ENCODE measurements at places on chromosomes 1 and 21.

- peak; percentile 32 for DNase-seq
Measured at GRCh38 chr1:26537951-26538352, 8.4 kb downstream of the RPS6KA1 start.

DNA sequence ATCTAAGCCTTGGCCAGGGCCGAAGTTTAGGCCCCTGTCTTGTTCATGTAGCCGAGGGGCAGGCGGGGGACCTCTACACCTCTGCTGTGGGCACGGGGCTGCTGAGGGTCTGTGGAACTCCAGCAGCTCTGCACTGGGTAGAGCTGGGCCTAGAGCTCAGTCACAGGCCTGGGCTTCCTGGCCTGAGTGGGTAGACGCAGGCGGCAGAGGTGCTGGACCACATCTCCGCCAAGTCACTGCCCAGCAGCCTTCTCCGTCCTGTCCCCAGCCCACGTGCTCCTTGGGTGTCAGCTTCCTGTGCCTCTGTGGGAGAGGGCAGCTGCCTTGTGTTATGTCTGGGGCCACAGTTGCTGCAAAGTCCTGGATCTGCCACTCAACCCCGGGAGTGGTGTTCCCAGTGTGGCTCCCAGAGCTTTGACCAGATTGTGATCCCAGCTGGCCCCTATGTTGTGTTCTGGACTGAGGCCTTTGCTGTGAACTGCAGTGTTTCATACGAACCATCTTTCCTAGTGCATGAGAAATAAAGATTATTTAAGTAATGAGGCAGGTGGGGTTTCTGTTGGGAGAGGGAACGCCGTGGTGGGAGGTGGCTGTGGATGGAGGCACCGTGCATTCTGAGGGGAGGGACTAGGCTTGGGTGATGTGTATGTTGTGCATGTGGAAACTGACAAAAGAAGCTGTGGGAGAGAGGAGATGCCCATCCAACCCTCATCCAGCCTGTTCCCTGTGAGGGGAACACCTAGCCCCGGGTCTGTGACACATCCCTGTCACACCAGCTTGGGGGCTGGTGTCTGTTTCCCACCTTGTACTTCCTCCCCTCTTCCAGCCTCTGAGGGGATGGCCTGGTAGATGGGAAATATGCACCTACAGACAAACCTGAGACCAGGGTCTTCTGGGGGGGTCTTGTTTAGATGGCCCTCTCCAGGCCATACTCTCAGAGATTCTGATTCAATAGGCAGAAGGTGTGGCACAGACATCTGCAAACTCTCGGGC, 12.2 kb downstream of the AMPD2 start:
- no peak for DNase-seq

- DNase-seq, result no peak
Measured at GRCh38 chr1:209647156-209647555, 5.1 kb downstream of the LAMB3 start.

- DNase-seq, result no peak
Measured at GRCh38 chr1:57206038-57206437, 217.8 kb downstream of the DAB1 start.

DNA sequence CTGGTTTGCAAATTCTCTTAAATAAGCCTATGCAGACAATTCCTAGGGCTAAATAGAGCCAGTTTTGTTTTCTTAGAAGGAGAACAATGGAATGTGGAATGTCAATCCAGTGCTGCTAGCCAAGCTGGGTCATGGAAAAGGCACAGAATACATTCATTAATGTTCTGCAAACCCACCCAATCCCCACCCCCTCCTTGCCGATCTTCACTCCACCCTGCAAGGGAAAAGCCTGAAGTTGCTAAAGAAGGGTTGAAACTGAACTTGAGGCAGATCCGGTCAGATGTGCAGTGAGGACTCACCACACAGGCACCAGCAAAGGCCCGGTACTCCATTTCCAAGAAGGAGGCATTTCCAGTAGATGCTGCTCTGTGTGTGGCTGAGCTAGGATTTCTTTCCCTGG, 179.6 kb downstream of the PLPP3 start:
- DNase-seq, result no peak

DNA sequence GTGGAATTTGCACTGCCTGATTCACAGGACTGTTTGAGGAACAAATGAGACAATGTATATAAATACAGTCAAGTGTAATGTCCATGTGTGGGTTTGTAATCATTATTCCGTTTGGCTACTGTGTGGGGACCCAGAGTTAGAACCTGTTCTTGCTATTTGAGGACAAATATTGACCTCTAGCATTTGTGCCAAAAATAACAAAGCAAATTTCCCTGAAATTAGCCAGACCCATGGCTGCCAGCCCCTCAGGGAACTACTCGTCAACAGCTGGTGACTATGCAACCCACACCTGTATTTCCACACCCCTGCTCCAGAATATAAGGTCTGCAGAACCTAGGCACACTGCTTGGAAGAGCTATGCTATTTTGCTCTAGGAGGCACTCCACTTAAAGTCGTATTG, 70.7 kb downstream of the KCNJ6 start:
- DNase-seq, result no peak

GRCh38 chr1:226438007-226438406, 30.1 kb upstream of the PARP1 start:
- peak; percentile 54 for DNase-seq

- DNase-seq, result peak; percentile 11
Measured at GRCh38 chr1:150233359-150234308, 2.3 kb downstream of the ANP32E start.

GRCh38 chr1:164895026-164895912, 336.3 kb downstream of the PBX1 start:
- DNase-seq, result no peak

- peak; percentile 62 for DNase-seq
Measured at GRCh38 chr1:227788271-227789083, 27.0 kb upstream of the PRSS38 start.

DNA sequence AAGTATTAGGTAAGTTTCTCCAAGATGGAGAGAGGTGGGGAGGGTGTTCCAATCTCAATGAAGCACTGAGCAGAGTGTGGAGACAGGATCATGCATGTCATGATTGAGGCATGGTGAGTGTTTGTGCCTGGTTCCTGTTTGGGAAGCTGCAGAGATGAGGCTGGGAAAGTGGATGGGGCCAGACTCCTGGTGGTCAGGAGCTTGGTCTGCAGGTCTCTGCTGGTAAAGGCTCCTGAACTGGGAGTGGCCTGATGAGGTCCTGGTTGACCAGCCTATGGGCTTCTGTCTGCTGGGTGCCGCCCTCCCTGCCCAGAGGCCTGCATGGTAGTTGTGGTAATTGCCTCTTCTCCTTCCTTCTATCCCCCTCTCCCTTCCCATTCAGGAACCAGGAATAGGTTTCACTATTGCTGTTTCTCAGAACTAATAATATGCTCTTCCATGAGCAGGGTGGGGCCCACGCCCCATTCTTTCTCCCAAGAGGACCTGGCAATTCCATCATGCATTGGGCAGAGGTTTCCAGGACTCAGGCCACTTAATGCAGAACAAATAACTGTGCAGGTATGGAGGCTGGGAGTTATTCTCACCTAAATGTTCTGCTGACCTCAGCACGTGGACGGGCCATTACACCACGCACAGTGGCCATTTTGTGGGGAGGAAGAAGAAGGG, 24.5 kb downstream of the PROK1 start:
- DNase-seq, result no peak

DNA sequence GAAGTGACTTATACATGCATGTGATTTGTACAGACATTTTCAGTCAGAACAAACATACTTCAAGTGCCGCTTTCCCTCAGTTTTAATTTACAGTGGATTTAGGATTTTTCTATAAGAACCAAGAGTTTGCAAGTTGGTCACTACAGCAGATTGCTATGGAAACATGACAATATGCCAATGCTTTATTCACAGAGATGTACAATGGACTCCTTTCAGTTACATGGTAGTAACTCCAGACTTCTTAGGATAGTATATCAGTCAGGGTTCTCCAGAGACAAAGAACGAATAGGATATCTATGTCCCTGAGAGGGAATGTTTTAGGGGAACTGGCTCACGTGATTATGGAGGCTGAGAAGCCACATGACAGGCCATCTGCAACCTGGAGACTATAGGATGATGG, 27.4 kb downstream of the IFI44 start:
- no peak for DNase-seq

GRCh38 chr1:111733992-111734341, 5.2 kb downstream of the INKA2 start:
- DNase-seq, result no peak

- peak; percentile 23 for DNase-seq
Measured at GRCh38 chr1:99465176-99465900, 180.6 kb upstream of the PALMD start.

DNA sequence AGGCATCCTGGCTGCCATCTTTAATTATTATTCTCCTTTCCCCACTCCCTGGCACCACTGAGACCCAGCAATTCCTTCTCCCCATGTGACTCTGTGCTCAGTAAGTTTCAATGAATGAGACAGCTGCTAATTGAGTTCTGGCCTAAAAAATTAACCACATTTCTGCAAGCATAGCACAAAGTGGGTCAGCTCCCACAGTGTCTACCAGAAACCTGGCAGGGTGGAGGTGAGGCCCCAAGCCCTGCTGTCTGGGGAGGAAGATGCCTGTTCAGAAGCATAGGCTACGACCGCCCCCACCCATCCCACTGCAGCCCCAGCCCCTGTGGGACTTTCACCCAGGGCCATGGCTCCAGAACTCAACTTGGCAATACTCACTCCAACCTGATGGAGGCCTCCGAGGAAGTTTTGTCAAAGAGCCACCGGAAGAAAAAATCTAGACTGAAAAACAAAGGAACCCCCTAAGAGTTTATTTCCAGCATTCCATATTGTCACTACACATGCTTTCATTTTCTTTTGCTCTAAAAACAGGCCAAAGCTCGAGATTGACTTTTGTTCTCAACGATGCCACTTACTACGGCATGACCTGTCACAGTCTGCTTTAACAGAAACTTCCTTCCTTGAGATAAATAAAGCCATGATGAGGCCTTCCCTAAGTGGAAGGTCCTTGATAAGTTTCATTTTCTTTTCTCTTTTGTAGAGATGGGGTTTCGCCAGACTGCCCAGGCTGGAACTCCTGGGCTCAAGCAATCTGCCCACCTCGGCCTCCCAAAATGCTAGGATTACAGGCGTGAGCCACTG, 26.5 kb downstream of the TMEM63A start:
- DNase-seq, result no peak

DNA sequence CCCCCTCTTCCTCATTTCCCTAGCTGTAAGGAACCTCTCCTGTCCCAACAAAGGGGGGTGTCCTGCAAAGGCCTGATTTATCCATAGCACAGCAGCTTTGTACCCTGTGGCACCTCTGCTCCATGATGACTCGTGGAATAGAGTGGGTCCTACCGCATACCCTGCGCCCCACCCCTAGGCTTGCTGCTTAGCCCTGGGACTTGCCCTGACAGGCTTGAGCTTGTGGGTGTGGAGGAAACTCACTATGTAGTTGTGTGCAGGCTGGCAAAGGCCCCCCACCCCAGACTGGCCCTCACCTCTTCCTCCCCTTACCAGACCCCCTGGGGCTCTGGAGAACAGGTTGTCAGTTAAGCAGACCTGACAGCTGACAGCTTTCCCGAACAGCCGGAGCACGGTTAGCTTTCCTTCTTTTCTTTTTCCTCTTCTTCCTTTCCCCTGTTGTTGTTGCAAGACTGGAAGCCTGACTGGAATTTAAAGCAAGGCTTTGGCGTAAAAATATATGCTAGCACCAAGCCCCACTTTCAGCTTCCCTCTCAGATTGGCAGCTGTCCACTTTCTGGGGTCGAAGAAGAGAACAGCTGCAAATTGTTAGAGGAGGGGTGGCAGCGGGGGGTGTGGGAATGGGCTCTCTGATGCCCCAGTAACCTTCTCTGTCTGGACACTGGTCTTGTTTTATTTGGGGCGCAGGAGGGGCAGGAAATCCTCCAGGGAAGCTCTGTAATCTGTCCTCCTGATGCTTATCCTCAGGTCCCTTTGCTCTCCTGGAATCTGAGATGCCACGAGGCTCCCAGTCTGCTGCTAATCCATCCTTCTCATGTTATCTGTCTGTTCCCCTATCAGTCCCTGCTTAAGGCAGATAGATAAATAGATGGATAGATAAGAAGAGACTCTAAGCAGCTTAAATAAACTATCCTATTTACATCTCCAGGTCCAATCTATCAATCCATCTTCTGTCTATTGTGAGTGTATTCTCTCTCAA, 134.6 kb downstream of the BRINP2 start:
- no peak for DNase-seq

DNA sequence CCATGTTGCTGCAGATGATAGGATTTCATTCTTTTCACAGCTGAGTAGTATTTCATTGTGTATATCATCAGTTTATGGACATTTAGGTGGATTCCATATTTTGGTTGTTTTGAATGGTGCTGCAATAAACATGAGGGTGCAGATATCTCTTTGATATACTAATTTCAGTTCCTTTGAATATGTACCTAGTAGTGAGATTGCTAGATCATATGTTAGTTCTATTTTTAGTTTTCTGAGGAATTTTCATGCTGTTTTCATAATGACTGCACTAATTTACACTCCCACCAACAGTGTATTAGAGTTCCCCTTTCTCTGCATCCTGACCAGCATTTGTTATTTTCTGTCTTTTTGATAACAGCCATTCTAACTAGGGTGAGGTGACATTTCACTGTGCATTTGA, 82.1 kb downstream of the BRINP2 start:
- no peak for DNase-seq

DNA sequence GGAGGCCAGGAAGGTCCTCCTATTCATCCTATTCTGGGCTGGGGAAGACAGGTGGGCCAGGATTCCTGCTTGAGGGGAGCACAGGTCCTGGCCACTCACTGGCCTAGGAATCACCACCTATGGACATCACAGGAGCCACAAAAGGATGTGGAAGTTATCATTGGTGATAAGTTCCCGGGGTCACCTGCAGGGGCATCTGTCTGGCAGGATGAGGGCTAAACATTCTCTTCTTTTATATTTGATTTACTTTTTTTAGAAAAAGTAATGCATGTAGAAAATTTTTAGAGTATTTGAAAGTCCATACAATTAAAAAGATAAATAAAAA, 33.2 kb upstream of the KIAA0040 start:
- DNase-seq, result no peak

GRCh38 chr1:210633140-210633539, 304.4 kb downstream of the HHAT start:
- no peak for DNase-seq

DNA sequence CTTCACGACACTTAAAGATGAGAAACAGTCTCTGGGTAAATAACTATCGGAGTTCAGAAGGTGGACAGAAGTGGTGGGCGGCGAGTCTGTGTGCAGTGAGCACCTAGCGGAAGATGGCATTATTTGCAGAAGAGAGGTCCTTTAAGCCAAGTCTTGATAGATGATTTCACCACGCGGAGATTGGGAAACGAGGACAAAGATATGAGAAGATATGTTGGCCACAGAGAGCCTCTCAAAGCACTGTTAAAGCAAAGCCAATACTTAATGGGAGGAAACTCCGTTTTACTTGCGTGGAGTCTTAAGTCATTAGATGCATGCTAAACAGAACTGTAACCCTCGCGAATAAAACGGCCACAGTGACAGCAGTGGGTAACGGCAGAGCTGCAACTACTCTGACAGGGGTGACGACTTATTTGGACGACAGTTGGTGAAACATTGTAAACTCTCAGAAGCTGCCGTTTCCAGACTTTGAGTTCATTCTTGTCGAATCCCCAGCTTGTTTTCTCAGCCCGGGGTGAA, 577 bp upstream of the CEP350 start:
- peak; percentile 79 for DNase-seq

GRCh38 chr1:93993731-93994130, 84.5 kb upstream of the GCLM start:
- no peak for DNase-seq

Data from RKO (cell line).